ENCODE measurements at places on chromosomes 12 and 14.

GRCh38 chr12:117966511-117966910, 2.3 kb downstream of the KSR2 start:
- no peak for DNase-seq

GRCh38 chr12:132306885-132307191, 22.6 kb downstream of the GALNT9 start:
- DNase-seq: no peak

- no peak for DNase-seq
Observed at GRCh38 chr12:53196486-53196885, 10.6 kb downstream of the ITGB7 start.

DNA sequence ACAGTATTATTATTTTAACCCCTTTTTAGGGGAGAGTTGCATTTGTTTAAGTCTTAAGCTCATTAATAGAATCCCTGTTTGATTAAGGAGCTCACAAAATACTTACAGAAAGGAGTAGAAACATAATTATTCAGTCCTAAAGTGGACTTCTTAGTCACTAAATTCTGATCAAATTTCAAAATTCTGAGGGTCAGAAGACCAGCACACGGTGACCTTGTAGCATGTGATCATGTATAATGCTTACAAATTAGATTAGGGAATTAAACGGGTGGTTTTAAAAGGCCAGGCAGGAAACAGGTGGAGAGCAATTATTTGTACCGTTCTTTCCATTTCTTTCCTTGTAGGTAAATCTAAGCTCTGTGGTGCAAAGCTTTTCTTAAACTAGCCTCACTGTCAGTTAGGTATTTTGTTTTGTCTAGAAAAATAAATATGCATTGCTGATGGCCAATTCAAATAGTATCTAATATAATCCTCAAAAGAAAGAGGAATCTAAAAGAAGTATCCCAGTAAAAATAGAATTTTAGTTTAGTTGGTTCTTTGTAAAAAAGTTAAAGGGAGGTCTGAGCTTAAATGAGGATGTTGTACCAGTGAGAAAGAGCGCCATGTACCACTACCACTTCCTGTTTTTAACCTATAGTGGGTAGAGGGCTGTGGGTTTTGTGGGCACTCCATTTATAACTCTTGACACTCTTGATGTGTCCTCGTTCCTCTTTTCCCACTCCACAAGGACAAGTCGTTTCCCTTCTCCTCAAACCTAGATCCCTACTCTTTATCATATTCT, 51.1 kb downstream of the SLC38A1 start:
- peak; percentile 75 for DNase-seq

DNA sequence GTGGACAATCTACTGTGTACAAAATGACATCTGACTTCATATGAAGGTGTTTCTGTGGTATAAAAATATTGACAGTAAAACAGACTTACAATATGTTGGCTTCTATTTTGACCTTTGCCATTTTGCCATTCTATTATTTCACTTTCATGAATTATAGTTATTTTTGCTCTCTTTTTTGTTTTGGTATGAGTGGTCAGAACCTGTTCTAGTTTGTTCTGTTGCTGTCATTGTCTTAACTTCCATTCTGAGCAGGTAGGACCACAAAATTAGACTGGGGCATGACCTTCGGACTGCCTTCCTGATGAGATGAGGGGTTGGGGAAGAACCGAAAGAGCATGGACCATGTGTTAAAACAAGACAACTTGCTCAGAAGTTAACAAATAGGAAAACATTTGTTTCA, 36.5 kb upstream of the IFNG-AS1 start:
- DNase-seq: no peak

- DNase-seq: no peak
Observed at GRCh38 chr14:31774567-31774966, 213.4 kb downstream of the NUBPL start.

DNA sequence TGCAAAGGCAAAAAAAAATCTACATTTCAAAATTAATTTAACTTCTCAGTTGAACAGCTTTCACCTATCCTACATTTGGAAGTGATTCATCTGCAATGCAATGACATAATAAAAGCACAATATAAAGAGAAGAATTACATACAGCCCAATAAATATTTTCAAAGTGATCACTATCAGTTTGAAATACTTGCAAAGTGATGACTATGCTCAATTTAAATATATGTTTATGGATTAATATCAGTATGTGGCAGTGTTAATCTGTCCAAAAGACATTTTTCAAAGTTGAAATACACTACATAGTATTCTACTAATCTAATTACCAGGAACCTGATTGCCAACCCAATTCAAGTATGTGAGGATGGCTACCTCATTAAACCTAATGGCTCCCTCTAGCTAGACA, 460.7 kb upstream of the ATXN7L3B start:
- no peak for DNase-seq

DNA sequence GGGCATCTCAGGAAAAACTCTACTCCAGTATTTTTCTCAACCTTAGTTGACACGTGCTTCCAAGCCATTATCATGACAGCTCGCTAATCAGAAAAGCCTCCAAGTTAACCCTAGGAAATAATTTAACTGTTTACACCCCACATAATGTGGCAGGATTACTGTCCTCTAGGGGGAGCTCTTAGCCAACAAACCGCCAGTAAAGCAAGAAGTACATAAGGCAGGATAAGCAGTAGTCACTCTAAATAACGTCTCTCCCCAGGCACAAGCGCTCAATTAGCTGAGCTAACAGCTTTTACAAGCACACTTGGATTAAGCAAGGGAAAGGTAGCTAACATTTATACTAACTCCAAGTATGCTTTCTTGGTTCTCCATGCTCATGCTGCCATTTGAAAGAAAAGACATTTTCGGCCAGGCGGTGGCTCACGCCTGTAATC, 22.8 kb downstream of the APOBEC1 start:
- peak; percentile 29 for DNase-seq

DNA sequence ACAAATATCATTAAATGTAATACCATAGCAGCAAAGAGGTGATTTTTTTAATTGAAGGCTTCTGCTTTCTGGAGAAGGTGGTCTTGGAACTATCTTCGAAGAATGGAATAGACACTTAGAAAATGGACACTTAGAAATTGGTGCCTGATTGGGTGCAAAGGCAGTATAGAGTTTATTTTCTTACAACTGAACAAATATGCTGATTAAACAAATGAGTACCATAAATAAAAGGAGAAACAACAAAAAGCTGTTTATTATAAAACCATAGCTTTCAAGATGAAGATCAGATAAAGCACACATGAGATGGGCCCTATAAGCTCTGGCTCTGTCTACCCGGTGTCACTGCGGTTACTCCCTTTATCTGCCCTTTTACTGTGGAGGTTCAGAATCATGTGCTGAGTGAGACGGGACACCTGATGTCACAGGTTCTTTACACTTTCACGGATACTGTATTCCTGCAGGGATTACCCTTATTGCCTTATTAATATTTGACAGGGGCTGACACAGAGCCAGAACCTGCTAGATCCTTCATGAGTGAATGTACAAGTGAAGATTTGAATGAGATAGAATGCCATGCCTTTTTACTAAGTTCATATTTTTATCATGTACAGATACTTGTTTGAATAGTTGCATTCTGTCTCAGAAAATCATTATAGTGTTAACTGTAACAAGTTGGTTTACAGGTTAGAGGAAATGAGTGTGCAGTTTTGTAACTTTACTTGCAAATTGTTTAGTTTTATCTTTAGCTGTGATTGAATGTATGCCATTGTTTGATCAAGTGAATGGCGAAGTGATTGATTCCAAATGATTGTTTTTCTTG, 477.5 kb upstream of the RGS6 start:
- no peak for DNase-seq

DNA sequence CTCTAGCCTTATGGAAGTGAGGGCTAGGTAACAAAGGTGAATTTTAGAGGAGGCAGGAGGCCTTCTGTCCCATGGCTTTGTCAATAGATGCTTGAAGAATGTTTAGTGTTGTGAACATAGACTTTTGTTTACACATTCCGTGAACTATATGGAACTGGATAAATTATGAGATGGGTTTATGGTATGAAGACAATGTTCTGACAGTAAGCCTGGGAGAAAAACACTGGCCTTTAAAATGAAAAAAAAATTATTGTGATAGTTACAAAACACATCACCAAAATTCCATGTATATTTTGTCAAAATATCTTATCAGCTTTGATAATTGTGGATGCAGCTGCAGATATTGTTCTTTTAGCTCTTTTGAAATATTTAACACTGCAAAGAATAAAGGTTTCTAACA, 251.5 kb upstream of the DCN start:
- no peak for DNase-seq

- no peak for DNase-seq
Observed at GRCh38 chr12:117404203-117404853, 42.9 kb upstream of the NOS1 start.

GRCh38 chr14:101654051-101654450, 92.8 kb downstream of the DIO3 start:
- no peak for DNase-seq

DNA sequence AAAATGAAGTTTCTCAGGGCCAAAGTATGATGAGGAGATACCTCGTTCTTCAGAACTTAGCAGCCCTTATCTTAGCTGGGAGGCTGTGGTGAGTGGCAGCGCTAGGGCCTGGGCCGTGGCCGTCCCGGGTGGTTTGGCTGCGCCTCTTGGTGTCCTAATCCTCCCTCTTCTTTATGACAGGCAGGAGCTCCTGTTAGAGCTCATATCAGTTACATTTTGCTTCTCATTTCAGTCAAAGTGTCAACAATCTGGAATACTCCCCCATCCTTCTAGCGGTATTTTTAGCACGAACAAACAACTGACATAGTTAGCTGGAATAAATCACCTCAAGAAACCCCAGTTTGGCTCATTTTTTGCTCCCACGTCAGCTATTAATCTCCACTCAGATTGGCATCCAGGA, 188.8 kb downstream of the TTC7B start:
- no peak for DNase-seq

- no peak for DNase-seq
Observed at GRCh38 chr12:39357041-39357440, 85.9 kb downstream of the KIF21A start.

DNA sequence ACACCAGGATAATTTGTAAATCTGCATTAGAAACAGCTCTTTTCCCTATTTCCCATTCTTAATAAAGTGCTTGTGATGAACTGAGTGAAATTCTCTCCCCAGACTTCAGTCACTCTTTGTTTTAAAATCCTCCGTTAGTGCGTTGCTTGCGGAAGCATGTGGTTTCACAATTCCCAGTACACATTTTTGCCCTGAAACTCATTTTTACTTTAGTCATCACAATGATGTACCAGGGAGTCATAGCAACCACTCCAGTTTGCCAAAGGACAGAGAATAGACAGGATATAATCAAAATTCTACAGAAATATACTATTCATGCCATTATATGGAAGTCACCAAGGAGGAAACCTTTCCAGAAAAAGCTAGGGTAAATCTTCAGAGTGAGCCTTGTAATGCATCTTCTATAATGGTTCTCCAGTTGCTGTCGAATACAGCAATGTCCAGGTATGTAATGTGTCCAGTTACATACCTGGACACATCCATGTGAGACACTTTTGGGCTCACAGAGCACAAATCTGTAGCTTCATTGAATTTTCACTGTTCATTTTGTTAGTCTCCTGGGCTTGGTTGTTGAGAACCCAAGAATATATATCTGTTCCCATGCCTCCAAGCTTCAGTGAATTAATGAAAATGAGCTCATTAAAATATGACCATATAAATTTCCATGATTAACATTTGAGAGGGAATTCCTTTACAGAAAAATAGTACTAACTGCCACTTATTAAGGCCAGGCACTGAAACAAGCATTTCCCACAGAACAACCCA, 57.8 kb downstream of the GPR135 start:
- DNase-seq: no peak

- no peak for DNase-seq
Observed at GRCh38 chr12:111386885-111387284, 18.0 kb upstream of the PHETA1 start.

GRCh38 chr14:59018978-59019377, 169.5 kb upstream of the DAAM1 start:
- no peak for DNase-seq

DNA sequence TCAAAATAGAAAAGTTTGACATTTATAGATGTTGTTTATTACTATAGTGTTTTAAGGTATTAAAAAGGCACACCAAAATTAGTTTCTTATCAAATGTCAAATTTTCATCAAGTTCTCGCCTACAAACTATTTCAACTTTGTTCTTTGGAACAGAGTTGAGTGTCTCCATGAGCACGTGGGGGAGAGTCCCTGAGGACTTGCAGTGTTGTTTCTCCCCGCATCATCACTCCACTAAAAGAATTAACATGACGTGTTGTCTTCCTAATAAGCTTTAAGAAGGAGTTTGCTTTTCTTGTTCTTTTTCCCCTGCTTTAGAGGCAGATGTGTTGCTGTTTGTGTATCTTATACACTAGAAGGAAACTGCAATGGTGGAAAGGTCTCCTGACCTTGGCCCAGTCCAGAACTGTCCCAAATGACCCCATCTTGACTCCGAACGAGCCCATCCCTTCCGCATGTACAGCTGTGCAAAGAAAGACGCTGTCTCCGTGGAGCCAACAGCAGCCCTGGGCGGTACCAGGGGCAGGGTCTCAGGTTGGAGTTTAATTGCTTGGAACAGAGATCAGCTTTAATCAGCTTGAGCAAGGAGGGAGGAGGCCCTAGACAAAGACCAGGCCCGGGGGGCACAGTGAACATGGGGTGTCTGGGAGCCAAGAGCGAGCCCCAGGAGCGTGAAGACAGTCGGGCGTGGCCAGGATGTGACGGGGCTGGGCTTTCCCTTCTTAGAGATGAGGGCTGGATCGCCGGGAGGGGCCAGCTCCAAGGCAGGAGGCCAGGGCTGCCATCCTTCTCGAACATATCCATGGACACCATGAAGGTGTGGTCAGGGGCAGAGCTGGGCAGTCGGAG, 215.4 kb upstream of the RTL1 start:
- DNase-seq: no peak

- DNase-seq: no peak
Observed at GRCh38 chr14:64112867-64113678, 181.1 kb downstream of the ESR2 start.

DNA sequence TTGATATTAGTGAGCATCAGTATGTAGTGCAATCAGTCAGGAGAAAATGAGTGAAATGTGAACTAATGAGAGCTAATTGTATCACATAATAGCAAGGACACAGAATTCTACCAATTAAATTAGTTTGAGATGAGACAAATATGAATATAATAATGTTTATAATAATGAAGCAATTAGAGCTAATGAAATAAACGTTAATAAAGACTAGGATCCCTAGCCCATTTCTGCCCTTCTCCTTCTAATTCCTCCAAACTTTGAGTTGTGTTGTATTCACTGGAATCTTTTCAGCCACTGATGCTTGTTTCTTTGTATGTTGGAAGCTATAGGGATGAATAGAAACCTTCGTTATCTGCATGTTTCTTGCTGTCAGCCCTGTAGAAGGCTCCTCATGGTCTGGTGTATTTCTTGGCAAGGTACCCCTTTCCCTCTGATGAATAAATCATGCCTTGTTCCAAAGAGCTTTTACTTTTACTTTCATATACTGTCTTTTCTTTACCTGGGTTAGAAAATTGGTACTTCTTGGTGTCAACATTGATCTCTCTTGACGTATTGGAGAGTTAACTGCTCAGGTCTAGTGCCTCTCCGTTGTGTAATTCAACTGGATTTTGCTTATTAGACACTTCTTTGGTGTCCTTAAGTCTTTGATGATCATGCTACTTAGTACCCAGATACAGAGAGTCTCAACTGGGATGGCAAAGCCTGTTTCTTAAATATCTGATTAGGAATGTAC, 154.8 kb downstream of the PTCSC3 start:
- no peak for DNase-seq
